ENCODE measurements at places on chromosomes 12 and 14. TPM values are rescaled to one million over a fixed set of nuclear protein-coding genes. Genes with fewer than 3 reads are reported as not detected.

The NR1H4 gene
- total RNA-seq, result not detected

DNA sequence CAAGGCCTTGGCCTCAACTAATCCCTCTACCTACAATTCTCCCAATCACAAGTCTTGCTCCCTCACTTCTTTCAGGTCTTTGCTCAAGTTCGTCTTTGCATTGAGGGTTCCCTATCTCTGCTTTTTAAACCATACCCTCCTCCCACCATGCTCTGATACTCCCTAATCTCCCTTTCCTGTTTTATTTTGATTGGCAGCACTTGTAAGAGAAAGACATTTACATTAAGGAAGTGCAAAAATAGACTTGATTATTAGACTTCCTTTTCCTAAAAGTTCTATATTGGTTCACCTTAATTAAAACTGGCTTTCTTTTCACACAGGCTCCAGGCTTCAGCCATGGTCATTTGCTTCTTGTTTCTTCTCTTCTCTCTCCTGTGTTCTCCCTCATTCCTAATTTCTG is 18.3 kb upstream of the WIF1 start:
- H3K4me1 ChIP-seq, result peaks cover 9% of the 10 kb centered on the region
- no peaks in the 10 kb centered on the region for H3K36me3 ChIP-seq
- no peak overlapping the region for H3K4me3 ChIP-seq
- H3K27ac ChIP-seq, result no peak overlapping the region
- no peak for DNase-seq

The CDCA3 gene
- 1.6 TPM for total RNA-seq

- H3K4me1 ChIP-seq, result no peaks in the 10 kb centered on the region
- no peaks in the 10 kb centered on the region for H3K27me3 ChIP-seq
- H3K36me3 ChIP-seq, result no peaks in the 10 kb centered on the region
- no peak overlapping the region for H3K4me3 ChIP-seq
- H3K27ac ChIP-seq, result no peak overlapping the region
Observed at GRCh38 chr12:67388331-67389138, 119.4 kb downstream of the CAND1 start.

DNA sequence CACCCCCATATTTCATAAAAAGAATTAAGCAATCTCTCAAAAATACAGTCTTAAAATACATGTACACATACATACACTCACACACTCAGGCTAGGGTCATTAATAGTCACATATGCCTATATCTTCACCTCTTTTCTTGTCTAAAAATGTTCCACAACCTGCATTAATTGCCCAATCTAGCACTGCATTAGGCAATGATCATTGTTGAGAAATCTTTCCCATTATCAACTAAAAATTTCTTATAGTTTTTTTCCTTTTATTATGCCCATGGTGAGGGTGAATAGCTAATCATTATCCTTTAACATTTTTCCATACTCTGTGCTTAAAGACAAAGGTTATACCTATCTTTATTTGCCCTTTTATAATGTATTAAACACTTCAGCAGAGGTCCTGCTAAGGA is 38.3 kb downstream of the FSCB start:
- H3K4me3 ChIP-seq, result no peak overlapping the region
- no peaks in the 10 kb centered on the region for H3K27me3 ChIP-seq
- H3K36me3 ChIP-seq, result no peaks in the 10 kb centered on the region
- no peak for DNase-seq

DNA sequence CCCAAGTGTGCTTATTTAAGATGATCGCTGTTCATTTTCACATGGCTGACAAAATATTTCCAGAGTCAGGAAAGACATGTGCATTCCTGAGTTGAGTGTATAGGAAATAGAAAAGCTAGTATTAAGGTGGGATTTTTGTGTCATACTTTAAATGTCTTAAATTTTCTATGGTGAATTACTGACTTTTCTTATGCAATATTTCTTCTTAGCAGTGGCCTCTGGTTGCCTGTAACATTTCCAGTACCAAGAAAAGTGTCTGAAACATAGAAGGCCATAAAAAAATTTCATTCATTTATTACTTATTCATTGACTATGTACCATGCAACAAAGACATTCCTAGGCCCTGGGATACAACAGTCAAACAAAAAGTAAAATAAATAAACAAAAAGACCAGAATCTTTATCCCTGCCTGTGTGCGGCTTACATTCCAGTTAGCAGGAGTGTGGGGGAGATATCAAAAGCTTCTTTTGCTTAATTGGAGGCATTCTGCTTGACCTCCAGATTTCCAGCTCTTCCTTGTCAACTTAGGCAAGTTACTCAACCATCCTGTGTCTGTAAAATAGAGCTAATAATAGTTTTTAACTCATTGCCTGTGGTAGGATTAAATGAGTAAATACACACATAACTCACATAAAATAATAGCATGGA is 216.3 kb upstream of the FLRT2 start:
- H3K4me3 ChIP-seq, result no peak overlapping the region
- H3K27me3 ChIP-seq, result no peaks in the 10 kb centered on the region
- H3K36me3 ChIP-seq, result no peaks in the 10 kb centered on the region
- DNase-seq, result no peak
- H3K27ac ChIP-seq, result no peak overlapping the region
- no peaks in the 10 kb centered on the region for H3K4me1 ChIP-seq

DNA sequence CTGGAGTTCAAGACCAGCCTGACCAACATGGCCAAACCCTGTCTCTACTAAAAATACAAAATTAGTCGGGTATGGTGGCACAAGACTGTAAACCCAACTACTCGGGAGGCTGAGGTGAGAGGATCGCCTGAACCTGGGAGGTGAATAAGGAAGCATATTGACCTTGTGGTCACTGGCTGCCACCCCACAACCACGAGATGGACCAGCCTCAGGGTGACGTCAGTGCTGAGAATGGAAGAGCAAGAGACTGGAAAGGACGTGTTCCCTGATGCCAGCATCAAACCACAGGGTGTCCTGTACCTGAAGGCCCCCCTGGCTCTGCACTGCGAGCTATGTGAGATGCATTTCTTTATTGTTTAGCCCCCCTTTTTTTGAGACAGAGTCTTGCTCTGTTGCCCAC is 45.9 kb upstream of the BDKRB2 start:
- no peak for DNase-seq
- no peaks in the 10 kb centered on the region for H3K36me3 ChIP-seq
- H3K4me3 ChIP-seq, result no peak overlapping the region
- no peaks in the 10 kb centered on the region for H3K4me1 ChIP-seq
- H3K27me3 ChIP-seq, result no peaks in the 10 kb centered on the region

The LRTM2 gene
- total RNA-seq, result not detected

GRCh38 chr14:71139294-71139946 is 232.2 kb downstream of the PCNX1 start:
- H3K27me3 ChIP-seq, result no peaks in the 10 kb centered on the region
- DNase-seq, result no peak
- H3K4me3 ChIP-seq, result no peak overlapping the region
- H3K36me3 ChIP-seq, result no peaks in the 10 kb centered on the region

The MSRB3 gene
- not detected for total RNA-seq

DNA sequence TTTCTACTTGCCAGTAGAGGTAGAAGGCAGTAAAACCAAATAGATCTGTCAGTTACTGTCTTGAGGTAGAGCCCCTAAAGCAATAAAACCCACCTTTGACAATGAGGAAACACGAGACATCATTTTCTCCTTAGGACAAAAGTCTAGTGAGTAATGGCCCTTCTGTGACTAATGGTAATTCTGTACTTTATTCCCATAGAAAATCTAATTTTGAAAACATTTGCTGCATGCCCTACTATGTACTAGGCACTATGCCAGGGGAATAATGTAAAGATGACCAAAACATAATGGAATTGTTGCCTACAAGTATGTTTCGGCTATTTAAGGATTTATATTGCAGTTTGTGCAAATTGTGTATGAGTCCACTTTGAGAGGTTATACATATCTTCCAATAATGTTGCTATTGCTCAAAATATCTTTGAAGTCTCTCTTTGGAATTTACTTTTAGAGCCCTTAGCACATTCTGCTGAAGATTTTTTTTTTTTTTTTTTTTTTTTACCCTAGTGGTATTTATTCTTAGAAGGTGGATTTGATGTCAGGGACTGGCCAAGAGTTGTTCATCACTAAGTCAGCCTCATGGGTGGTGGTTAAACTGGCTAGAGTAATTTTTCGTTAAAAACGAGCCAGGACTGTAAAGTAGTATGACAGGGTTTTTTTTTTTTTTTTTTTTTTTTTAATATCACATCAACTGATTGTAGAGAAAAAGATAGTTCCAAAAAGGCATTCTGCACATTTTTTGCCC is 109.7 kb downstream of the CRADD start:
- no peak for DNase-seq
- no peak overlapping the region for H3K27ac ChIP-seq
- H3K36me3 ChIP-seq, result peaks cover 2% of the 10 kb centered on the region
- H3K4me1 ChIP-seq, result peaks cover 31% of the 10 kb centered on the region

DNA sequence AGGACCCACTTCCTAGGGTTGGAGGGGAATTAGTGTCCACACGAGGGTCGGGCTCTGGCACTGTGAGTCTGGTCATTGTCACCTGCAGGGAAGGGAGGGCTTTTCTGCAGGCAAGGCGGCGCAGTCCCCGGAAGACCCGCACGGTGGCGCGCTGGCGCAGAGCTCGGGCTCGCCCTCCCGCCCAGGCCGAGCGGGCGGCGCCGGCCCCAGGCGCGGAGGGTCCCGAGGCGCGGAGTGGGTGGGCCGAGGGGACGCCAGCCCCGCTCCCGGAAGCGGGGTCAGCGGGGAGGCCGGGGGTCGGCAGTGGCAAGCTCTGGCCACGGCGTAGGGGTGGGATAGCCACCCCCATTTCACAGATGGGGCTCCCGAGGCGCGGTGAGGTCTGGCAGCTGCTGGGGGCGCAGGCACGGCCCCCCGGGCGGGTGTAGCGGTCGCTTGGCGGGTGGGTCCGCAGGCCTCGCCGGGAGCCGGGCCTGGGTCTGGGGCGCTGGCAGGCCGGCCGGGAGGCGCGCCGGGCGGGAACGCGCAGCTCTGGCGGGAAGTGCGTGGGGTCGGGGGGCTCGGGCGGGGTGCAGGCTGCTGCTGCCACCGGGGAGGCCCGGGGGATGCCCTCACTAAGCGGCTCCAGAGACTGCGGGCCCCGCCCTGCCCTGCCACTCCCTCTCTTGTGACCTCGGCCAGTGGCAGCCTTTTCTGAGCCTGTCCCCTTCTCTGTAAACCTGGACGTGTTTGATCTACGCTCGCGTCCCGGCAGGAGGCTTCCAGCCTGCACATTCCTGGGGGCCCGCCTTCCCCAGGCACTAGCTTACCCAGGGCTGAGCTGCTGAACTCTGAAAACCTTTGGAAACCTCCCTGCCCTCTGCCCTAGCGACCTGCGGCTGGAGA is 46.1 kb downstream of the CYP46A1 start:
- DNase-seq, result peak; percentile 49
- H3K4me3 ChIP-seq, result peak overlapping the region; percentile 32
- peaks cover 2% of the 10 kb centered on the region for H3K4me1 ChIP-seq

All from activated B cell treated with CpG ODN at 0.5 μM for 24 hours (primary cell).